Kidney epithelial cell (primary cell): ENCODE measurements at places on chromosomes 13 and 19. TPM values are rescaled to one million over a fixed set of nuclear protein-coding genes. Genes with fewer than 3 reads are reported as not detected.

Gene PLK5
- not detected in 2 replicates for total RNA-seq

Gene ZNF90
- 5.1 TPM in 2 replicates for total RNA-seq

Gene TTC9B
- total RNA-seq: not detected in 2 replicates

- no peak for DNase-seq
Measured at GRCh38 chr19:17725422-17726078, 6.3 kb downstream of the MAP1S start.

- no peak for DNase-seq
Measured at GRCh38 chr13:71325556-71325955, 541.4 kb downstream of the DACH1 start.

DNA sequence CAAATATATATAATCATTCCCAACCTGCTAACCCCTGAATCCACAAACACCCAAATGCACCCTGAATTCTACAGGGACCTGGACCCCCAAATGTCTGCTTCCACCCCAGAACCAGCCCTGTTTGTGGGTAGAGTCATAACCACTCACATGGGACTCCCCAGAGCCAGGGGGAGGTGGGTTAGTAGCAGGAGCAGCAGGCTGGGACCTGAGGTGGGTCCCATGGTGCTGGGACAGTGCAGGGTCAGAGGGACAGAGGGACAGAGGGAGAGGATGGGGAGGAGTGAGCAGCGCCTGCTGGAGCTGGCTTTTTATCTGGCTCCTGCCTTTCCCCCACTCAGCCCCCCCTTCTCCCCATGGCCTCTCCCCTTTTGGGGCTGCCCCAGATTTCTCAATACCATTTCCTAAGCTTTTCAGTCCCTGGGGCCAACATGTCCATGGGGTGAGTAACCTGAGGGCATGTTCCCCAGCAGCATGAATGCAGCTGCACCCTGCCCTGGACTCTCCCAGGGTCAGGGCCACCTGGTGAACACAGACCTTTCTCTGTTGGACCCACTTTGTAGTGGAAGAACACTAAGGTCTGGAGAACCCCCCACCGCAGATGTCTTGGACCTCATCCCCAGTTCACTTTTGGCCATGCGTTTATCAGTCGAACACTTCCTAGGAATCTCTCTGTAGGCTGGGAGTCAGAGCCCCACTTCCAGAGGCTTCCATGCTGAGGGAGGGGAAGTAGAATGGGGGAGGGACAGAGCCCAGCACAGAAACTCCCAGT lies at the start of gene C3:
Gene C3 (minus strand): TSS at position 282 of the 769 bp plus-strand sequence. CDS start 61 bp downstream, at position 221.
- no peak for DNase-seq
